Spinal cord (tissue), 10 donors: ENCODE measurements at places on chromosomes 5 and 9. TPM values are rescaled to one million over a fixed set of nuclear protein-coding genes. Genes with fewer than 3 reads are reported as not detected.

GRCh38 chr9:116275418-116276195 is 122.0 kb downstream of the PAPPA start:
- H3K36me3 ChIP-seq, result no peaks in the 10 kb centered on the region
- no peak overlapping the region for H3K27ac ChIP-seq

GRCh38 chr9:95572381-95573151 is 55.8 kb upstream of the PTCH1 start:
- no peak for DNase-seq
- no peak overlapping the region for H3K4me3 ChIP-seq
- no peaks in the 10 kb centered on the region for H3K27me3 ChIP-seq
- peaks cover 10% of the 10 kb centered on the region for H3K4me1 ChIP-seq
- H3K27ac ChIP-seq, result no peak overlapping the region

DNA sequence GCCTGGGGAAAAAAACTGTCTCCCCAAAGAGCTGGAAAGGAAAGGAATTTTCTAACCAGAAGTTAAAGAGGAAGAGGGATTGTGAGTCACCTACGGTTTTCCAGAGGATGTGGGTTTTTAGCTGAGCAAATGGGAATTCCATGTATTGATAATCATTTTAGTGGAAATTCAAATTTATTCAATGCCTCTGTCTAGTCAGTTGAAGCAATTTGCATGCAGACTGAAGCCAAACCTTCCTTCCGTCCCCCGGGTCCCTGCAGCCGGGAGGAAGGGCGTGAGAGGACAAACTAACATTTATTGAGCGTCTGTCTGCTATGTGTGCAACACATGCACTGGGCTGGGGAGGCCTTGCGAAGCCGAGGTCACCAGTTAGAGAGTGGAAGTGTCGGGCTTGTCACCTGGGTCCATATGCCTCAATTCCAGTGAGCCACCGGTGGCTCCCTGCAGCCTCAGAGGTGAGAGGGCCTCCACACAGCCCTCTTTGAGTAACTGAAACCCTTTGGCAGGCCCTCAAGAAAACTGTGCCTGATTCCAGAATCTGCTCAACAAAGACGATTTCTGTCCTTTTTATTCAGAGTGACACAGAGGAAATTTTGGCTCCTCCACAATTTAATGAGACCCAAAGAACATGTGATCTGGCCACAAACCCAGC is 70.3 kb downstream of the COL27A1 start:
- peaks cover 8% of the 10 kb centered on the region for H3K36me3 ChIP-seq
- peak overlapping the region; percentile 41 for H3K27ac ChIP-seq
- H3K27me3 ChIP-seq, result no peaks in the 10 kb centered on the region
- no peak for DNase-seq

- H3K27ac ChIP-seq, result no peak overlapping the region
- no peaks in the 10 kb centered on the region for H3K36me3 ChIP-seq
- no peaks in the 10 kb centered on the region for H3K27me3 ChIP-seq
- H3K4me1 ChIP-seq, result no peaks in the 10 kb centered on the region
- no peak overlapping the region for H3K4me3 ChIP-seq
These were observed 50.7 kb upstream of the C6 start for GRCh38 chr5:41264019-41264418.

Gene CDC25C
- 4.4 TPM for total RNA-seq

- no peak for DNase-seq
- H3K36me3 ChIP-seq, result peaks cover 3% of the 10 kb centered on the region
- no peak overlapping the region for H3K4me3 ChIP-seq
- no peaks in the 10 kb centered on the region for H3K4me1 ChIP-seq
These were observed 12.5 kb downstream of the GARNL3 start for GRCh38 chr9:127277099-127277498.

DNA sequence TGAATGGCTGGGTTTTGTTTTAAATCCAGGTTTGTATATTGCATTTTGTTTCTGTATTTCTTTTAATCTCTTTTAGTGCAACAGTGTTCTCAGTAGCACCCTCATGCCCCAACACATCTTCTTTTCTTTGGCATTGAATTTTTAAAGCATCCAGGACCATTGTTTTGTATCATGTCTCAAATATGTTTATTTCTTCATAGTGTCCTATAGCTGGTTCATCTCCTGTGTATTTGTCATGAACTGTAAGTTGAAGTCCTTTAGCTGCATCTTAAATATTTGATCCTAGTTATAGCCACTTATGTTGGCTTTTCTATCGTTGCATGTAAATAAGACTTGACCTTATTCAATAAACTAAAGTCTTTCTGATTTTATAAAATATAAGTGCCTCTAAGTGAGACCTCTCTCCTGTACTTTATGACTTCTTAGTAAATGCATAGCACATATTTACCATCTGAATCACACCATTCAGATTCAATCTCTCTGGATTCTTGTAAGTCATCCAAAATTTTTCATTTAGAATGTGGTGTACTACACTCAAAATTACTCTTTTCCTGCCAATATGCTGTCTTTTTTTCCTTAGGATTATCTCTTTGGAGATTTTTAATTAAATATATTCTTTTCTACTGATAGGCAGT is 21.0 kb upstream of the ERCC6L2 start:
- no peaks in the 10 kb centered on the region for H3K36me3 ChIP-seq
- DNase-seq, result no peak
- no peak overlapping the region for H3K4me3 ChIP-seq

DNA sequence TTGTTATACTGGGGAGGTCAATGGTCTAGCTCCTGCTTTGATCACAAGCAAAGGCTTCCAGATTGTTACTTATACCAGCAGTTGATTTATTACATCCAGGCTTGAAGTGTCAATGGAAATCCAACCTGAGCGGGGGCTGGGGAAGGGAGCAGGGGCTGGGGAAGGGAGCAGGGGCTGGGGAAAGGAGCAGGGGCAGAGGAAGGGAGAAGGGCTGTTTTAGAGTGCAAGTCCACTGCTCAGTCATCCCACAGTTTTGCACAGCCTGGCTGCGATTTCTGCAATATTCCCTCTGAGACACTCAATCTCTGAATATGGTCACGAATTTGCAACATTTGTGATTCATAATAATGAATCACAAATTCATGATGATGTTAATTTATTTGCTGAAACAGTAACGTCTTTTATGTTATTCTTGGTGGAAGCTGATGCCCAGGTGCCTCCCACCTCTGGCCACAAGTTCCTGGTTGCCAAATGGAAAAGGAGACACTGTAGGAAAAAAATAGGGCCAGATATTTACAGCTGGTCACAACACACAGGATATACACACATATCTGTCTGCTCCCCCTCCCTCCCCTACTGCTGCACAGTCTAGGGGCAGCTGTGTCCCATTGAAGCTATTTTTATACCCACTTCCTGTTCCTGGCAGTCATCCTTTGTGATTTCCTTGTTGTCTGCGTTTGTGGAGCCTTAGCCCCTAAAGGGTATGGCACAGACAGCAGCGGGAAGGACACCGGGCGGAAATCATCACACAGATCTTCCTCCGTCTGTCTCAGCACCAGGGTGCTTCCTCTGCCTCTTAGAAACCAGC is 325.1 kb downstream of the GADD45G start:
- no peaks in the 10 kb centered on the region for H3K27me3 ChIP-seq
- H3K4me1 ChIP-seq, result peaks cover 15% of the 10 kb centered on the region
- H3K36me3 ChIP-seq, result no peaks in the 10 kb centered on the region
- H3K27ac ChIP-seq, result no peak overlapping the region
- DNase-seq, result no peak

DNA sequence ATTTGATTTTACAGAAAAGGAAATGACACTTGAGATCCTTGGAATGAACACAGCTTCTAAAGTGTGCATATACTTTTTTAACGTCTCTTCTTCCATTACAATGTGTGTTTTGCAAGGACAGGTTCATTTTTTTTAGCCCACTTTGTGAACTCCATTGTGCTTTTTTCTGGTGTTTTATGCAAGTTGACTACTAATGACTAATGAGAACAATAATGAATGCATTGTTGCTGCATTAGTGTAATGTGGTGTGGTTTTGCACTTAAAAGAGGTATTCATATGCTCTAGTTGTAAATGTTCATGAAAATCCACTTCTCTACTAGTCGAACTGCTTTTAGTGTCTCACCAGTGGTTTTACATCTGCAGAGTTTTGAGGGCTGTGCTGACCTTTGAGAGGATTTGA is 93.6 kb downstream of the UHRF2 start:
- no peaks in the 10 kb centered on the region for H3K27me3 ChIP-seq
- H3K4me3 ChIP-seq, result no peak overlapping the region
- no peaks in the 10 kb centered on the region for H3K4me1 ChIP-seq
- H3K27ac ChIP-seq, result no peak overlapping the region

- no peak for DNase-seq
- peaks cover 19% of the 10 kb centered on the region for H3K36me3 ChIP-seq
- peaks cover 50% of the 10 kb centered on the region for H3K4me1 ChIP-seq
- H3K27ac ChIP-seq, result peak overlapping the region; percentile 88
- no peaks in the 10 kb centered on the region for H3K27me3 ChIP-seq
- H3K4me3 ChIP-seq, result no peak overlapping the region
These were observed 5.8 kb downstream of the ANXA6 start for GRCh38 chr5:151151793-151152192.

DNA sequence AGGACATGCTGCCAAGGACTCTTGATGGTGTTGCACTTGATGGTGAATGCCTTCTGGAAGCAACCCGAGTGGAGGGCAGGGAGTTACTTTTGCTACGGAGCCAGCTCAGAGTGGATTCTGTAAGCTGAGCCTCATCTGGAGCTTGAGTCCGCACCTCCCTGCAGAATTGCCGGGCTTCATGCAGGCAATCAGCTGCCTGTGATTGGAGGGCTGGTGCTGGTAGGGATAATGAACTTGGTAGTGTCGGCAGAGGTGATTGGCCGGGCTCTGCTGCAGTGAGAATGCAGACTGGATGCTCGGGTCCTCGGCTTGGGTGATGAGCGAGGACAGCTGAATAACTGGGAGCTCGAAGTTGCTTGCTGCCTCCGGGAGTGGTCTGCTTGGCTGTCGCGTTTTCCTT is 23.1 kb downstream of the SLC25A25 start:
- peaks cover 56% of the 10 kb centered on the region for H3K4me1 ChIP-seq
- H3K36me3 ChIP-seq, result peaks cover 12% of the 10 kb centered on the region
- peak overlapping the region; percentile 63 for H3K4me3 ChIP-seq
- peak overlapping the region; percentile 95 for H3K27ac ChIP-seq
- DNase-seq, result peak; percentile 94
- no peaks in the 10 kb centered on the region for H3K27me3 ChIP-seq

Gene PTGES
- 9.3 TPM for total RNA-seq

Gene IPO11
- total RNA-seq, result 43.8 TPM

Gene TSSK1B
- total RNA-seq, result 0.10 TPM

GRCh38 chr5:147509710-147510651 is at the start of gene DPYSL3:
TSS of gene DPYSL3 (minus strand) at chr5:147510068. CDS start at chr5:147509858, 210 bp downstream.
- H3K27ac ChIP-seq, result peak within 1 kb of the TSS; percentile 85
- H3K4me3 ChIP-seq, result peak within 1 kb of the TSS; percentile 79
- no peaks in the 10 kb centered on the region for H3K27me3 ChIP-seq
- H3K36me3 ChIP-seq, result no peaks in the 10 kb centered on the region

- no peak for DNase-seq
- H3K4me3 ChIP-seq, result no peak overlapping the region
- H3K4me1 ChIP-seq, result peaks cover 3% of the 10 kb centered on the region
These were observed 466.3 kb downstream of the GADD45G start for GRCh38 chr9:90070931-90071660.

DNA sequence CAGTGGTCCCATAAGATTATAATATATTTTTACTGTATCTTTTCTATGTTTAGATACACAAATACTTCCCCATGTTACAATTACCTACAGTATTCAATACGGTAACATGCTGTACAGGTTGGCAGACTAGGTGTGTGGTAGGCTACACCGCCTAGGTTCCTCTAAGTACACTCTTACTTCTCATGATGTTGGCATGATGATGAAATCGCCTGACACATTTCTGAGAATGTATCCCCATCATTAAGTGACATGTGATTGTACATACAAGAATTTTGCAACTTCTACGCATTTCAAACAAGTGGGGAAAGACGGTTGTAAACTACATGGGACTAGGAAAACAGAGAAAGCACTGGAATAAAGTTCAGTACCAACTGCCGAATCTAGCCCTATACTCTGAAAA is 53.3 kb downstream of the SETX start:
- no peak overlapping the region for H3K27ac ChIP-seq
- no peaks in the 10 kb centered on the region for H3K27me3 ChIP-seq
- H3K36me3 ChIP-seq, result peaks cover 31% of the 10 kb centered on the region
- no peak overlapping the region for H3K4me3 ChIP-seq
- no peak for DNase-seq
- H3K4me1 ChIP-seq, result no peaks in the 10 kb centered on the region

GRCh38 chr5:75567710-75568109 is 43.5 kb upstream of the ANKDD1B start:
- DNase-seq, result no peak
- peaks cover 5% of the 10 kb centered on the region for H3K36me3 ChIP-seq
- H3K27ac ChIP-seq, result no peak overlapping the region
- no peaks in the 10 kb centered on the region for H3K27me3 ChIP-seq
- no peak overlapping the region for H3K4me3 ChIP-seq
- no peaks in the 10 kb centered on the region for H3K4me1 ChIP-seq

DNA sequence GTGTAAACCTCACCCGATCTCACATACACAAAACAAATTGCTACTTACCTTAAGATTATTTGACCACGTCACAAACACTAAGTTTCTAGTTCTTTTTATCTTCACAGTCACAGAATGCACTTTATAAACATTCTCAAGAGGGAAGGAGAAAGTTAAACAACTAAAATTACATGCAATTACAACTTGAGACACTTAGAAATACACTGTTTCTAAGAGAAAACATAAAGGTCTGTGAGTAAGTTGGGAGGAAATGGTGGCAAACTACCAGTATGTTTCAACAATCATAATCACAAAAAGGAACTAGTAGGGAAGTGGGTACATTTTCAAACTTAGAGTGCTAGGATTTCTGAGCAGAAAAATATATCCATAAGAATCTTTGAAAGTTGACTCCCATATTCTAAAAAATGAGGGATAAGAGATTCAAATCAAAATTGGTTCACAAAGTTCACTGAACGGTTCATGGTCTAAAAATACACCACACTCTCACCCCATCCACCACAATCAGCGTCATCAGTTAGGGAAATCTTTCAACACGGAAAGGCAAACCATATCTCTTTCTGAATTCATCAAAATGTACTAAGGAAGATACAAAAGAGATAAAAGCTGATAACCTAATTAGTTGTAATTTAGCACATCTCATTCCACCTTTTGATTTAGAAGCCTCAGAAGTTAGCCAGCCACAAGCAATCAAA is 182.6 kb downstream of the BNC2 start:
- DNase-seq, result no peak
- H3K27me3 ChIP-seq, result no peaks in the 10 kb centered on the region
- no peaks in the 10 kb centered on the region for H3K36me3 ChIP-seq
- no peaks in the 10 kb centered on the region for H3K4me1 ChIP-seq
- H3K4me3 ChIP-seq, result no peak overlapping the region

DNA sequence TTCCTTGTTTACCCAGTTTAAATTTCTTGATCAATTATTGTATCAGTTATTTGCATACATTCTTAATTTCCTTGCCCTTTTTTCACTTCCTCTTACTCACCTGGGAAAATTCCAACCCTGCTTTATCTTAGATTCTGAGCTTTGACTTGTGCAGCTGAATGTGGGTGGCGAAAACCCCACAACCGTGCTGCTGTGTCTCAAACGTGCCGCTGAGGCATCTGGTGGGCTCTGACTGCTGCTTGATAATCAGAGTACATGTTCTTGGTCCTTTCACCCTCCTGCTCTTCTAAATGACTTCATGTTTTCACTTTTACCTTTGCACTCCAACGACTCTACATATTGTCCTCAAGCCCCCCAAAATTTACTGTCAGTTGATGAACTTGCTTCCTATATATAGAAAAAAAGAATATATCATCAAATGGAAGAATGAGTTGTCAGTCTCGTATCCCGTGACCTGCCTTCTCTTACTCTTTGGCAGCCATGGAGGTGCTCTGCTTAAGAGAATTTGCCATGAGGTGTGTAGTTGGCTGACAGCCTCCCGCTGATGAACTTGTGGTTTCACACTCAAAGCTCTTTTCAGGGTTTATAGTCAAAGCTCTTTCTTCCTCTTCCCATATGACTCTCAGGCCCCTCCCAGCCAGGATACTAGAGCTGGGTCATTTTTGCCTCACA is 14.0 kb upstream of the JAK2 start:
- H3K27me3 ChIP-seq, result no peaks in the 10 kb centered on the region
- no peaks in the 10 kb centered on the region for H3K36me3 ChIP-seq
- no peak for DNase-seq
- H3K4me3 ChIP-seq, result no peak overlapping the region
- H3K4me1 ChIP-seq, result no peaks in the 10 kb centered on the region
